ENCODE measurements at places on chromosomes 11 and 22.

DNA sequence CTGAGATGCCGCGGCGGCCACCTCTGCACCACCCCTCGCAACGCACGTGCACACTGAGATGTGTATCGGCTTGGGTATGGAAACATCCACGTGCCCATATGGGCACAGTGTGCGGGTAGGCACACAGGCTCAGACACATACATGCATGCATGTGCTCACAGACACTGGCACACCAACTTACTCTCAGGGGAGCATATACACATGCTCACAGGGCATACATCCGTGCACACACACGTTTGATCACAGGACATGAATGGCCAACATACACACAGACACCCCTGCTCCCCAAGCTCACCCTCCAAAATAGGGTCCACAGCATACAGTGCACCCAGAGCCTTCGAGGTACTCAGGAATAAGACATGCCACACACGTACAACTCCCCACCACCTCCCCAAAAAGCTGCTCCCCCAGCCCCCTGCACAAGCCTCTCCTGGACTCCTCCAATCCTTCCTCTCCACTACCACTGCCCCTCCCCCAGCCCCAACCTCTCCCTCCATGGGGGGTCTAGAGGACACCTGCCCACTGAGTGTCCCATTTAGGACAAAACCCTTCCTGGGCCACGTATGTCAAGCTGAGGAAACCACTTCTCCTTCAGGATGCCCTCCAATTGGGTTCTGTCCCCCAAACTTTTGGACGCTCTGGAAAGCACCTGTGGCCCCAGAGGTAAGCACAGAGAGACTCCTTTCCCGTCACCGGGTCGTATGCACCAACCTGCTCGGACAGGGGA is 53.1 kb downstream of the SLC22A12 start:
- no peak for DNase-seq

GRCh38 chr11:108125096-108125495 is 3.7 kb downstream of the ACAT1 start:
- DNase-seq = no peak

DNA sequence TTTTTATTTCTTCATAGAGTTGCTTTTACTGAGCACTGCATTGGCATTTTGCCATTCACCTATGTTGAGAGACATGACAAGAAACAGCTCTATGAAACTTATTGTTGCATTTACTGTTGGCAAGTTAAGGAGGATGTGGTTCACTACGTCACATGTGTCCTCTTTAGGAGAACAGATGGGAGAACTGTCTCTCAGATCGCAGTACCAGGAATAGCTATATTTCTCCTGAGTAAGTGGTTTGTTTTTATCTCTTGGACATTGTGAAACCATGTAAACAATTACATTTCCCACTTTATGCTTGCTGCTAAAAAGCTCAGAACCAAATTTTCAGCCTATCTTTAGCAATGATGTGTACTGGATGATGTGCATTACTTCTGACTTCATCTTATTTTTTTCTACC is 34.8 kb upstream of the PSMA1 start:
- peak; percentile 95 for DNase-seq

DNA sequence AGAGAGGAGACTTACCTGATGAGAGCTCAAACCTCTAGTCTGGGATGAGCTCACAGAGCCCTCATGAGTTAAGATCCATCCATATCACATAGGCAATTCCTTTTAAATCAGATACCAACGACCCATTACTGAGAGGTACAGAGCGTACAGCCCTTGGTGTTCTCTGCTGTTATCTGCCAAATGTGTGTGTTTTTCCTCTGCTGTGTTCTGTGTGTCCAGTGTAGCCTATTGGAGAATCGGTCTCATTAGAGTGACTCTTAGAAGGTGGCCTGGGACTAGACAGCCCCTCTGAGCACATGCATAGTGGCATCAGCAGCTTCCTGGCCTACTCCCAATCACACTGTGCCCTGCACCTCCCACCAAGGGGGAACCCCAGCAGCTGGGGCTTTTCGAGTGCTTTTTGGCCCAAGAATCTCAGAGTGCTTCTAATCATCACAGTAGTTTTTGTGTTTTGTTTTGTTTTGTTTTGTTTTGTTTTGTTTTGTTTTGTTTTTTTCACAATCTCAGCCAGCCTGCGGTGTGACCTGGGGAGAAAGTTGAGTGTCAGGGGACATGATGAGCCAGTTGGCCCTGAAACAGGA is 25.4 kb downstream of the TP53AIP1 start:
- DNase-seq = no peak

DNA sequence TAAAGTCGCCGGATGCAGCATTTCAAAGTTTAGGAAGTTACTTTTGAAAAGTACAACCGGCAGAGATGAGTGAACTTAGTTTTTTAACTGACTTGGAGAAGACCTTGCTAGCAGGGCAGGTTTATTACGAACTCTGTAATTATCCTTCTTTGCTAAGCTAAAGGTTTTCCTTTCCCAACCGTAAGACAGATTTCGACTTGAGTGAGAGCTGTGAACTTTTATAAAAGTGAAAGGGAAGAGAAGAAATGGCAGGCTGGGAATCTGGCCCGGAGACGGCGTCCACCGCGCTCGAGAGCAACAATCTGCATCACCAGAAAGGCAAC is 659 bp upstream of the TEAD1 start:
- DNase-seq = no peak

DNA sequence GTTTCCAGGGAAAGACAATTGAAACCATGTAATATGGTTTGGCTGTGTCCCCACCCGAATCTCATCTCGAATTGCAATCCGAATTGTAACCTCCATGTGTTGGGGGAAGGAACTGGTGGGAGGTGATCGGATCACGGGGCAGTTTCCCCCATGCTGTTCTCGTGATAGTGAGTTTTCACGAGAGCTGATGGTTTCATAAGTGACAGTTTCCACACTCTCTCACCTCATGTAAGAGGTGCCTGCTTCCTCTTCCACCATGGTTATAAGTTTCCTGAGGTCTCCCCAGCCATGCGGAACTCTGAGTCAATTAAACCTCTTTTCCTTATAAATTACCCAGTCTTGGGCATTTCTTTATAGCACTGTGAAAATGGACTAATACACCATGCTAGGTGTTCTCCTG is 148.3 kb upstream of the CADM1 start:
- no peak for DNase-seq

DNA sequence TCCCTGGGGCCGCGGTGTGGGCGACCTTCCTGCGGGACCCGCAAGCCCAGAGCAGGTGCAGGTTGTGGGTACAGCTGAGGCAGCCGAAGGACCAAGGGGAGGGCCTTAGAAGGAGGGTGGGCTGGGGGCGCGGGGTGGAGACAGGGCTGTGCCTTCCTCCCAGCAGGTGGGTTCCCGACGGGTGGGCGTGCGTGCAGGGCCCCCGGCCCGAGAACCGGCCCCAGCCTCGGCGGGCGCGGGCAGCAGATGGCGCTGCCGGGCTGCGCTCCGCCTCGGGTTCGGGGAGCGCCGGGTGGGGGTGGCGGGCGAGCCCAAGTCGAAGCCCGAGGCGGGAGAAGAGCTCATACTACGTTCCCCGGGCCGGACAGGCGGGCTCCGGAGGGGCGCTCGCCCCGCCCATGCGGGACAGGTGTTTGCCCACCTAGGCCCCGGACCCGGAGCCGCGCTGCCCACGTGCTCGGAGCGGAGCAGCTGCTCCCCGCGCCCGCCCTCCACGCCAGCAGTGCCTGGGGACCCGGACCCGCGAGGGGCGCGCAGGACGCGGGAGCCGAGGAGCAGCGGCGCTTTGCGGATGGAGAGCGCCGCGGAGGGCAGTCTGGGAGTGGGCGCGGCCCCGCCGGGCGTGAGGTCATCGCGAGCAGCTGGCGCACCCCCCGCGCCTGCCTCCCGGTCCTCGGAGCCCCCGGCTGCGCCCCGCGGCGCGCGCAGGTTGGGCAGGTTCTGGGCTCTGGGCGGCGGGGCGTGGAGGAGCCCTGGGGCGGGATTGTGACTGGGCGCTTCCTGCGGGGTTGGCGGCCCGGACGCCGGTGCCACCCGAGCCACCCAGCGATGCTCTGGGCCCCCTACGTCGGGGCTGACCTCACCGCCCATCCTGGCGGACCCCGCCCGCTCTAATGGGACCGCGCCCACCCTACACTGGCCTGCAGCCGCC is 25.3 kb downstream of the DUSP8 start:
- DNase-seq = peak; percentile 39

- no peak for DNase-seq
These were observed 9.9 kb downstream of the IFT27 start for GRCh38 chr22:36765943-36766450.

- peak; percentile 45 for DNase-seq
These were observed 92.0 kb downstream of the ZC3H12C start for GRCh38 chr11:110185121-110185591.

DNA sequence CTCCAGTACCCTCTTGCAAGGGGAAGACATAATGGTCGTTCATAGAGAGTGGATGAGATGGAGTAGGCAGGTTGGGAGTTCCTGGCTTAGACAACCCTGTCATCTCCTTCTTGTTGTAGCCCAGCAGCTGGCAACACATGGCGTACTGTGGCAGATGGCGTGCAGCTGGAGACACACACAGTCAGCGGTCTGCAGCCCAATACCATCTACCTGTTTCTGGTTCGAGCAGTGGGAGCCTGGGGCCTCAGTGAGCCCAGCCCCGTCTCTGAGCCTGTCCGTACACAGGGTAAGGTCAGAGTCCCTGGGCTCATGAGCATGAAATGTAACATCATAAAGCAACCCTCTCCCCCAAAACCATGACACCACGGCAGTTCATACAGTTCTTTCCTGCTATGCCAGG is 8.7 kb downstream of the ROBO3 start:
- no peak for DNase-seq

DNA sequence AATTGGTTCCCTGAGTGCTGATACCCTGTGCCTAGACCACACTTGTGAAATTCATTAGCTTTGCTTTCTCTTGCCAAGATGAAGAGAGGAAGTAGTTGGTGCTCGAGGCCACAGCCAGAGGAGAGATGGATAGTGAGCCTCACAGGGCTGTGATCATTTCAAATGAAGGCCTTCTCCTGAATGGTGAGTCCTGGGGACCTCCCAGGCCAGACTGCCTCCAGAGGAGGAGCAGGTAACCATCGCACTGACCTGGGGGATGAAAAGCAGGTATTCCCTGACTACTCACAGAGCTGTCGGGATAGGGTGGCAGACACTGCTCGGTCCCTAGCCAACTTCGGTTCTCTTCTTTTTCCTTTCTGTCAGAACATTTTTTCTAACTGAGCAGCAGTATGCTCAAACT is 4.8 kb upstream of the FXYD6 start:
- no peak for DNase-seq

- no peak for DNase-seq
These were observed 218.7 kb upstream of the BLID start for GRCh38 chr11:122334546-122335339.

DNA sequence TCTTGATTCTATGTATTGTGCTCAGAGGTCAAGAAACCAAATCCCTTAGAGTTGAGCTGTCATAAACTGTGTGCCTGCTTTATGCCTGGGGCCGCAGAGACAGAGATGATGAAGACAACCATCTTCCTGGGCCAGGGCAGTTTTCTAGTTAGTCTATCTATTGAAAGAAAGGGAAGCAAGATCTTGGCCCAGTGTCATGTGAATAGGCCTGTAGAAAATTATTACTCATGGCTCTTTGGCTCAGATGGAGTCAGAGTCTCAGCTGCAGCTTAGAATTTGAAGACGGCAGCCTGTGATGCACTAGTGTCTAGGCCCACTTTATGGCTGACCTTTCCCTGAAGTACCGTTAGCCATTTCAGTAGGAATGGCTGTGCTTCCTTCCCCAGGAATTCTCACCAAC is 112.0 kb downstream of the DBX1 start:
- no peak for DNase-seq

GRCh38 chr22:22993184-22993583 is 77.1 kb upstream of the GNAZ start:
- DNase-seq = no peak

DNA sequence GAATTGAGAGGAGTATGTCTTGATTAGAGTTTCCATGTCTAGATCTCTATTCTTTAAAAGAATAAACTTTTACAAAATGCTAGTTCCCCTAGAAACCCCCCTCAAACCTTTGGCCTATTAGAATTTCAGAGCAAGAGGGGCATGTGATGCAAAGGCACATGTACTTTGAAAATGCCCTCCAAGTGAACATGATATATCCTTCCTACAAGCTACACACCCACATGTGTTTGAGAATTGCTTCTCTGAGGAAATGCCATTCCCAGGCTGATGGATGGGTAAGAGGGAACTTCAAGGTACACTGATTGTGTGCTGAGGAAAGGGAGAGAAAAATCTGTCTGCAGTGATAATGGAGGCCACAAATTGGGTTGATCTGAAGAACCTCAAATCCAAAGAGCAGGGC is 59.5 kb upstream of the PSMA1 start:
- no peak for DNase-seq

DNA sequence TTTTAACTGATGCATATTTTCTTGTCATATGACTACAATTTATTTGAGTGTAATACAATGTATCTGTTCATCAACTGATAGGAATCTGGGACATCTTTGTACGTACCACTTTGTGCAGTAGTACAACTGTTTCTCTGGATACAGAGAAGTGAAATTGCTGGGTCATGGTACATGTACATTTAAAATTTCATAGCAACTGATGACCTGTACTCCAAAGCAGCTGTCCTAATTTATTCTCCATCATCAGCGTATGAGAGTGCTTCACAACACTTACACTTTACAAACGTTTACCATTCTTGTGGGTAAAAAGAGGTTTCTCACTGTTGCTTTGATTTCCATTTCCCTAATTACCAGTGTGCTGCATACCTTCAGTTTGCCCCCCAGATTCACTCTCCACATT is 552.8 kb upstream of the CADM1 start:
- no peak for DNase-seq

GRCh38 chr11:19929655-19930054 is 217.0 kb downstream of the NAV2 start:
- DNase-seq = peak; percentile 47

- DNase-seq = peak; percentile 90
These were observed at the start of gene RAB38 for GRCh38 chr11:88174709-88175568. TSS of gene RAB38 (minus strand) at chr11:88175443. CDS start at chr11:88175384, 59 bp downstream.

GRCh38 chr22:45799291-45799690 is 127.7 kb downstream of the ATXN10 start:
- no peak for DNase-seq

DNA sequence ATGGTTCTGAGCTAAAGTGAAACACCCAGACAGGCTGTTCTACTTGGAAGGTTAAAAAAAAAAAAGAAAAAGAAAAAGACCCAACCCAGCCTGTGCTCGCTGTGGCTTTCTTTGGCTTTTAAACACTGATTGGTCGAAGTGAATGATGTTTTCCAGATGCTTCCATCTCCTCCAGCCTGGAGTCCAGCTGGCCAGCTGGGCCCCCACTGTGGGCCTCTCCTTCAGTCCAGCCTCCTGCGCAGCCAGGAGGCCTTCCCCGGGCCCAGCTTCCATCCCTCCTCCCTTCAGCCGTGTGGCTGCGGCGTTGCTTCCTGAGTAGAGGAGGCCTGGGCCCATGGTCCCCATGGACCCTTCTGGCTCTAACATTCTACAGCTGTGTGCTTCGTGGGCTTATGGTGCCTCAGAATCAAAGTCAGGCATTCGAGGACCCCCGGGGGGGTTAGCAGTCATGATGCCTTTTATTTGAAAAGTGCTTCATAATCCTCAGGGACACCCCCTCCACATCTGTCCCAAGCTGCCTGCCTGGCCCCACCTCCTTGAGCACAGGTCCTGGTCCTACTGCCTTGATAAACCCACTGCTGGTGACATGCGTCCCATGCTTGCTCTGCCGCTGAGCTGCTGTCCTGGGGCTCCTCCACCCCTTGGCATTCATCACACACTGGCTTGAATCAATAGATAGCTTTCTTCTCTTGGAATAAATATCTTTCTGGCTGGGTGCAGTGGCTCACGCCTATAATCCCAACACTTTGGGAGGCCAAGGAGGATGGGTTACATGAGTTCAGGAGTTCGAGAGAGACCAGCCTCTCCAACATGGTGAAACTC is 42.2 kb upstream of the FBLN1 start:
- peak; percentile 86 for DNase-seq

- no peak for DNase-seq
These were observed 930 bp downstream of the SCYL1 start for GRCh38 chr11:65525546-65526480.
